ENCODE measurements at places on chromosomes 11 and 22. TPM values are rescaled to one million over a fixed set of nuclear protein-coding genes. Genes with fewer than 3 reads are reported as not detected.

Gene ARHGAP8
- total RNA-seq, result 1.8 TPM

Gene GLYAT
- total RNA-seq, result not detected

Gene CDCA5
- 74.6 TPM for total RNA-seq

Gene DBX1
- total RNA-seq, result not detected

All from A549 treated with CpdA at 1 μM for 4 hours (cell line).